Retina (tissue), 1 donor: ENCODE measurements at places on chromosomes 7 and 10.
A peak's percentile ranks its signal among the peaks of the same experiment; 100 is the strongest.

GRCh38 chr7:29292886-29293658, 98.5 kb downstream of the CHN2 start:
- DNase-seq: no peak

GRCh38 chr7:158377800-158378623, 209.6 kb downstream of the PTPRN2 start:
- no peak for DNase-seq

DNA sequence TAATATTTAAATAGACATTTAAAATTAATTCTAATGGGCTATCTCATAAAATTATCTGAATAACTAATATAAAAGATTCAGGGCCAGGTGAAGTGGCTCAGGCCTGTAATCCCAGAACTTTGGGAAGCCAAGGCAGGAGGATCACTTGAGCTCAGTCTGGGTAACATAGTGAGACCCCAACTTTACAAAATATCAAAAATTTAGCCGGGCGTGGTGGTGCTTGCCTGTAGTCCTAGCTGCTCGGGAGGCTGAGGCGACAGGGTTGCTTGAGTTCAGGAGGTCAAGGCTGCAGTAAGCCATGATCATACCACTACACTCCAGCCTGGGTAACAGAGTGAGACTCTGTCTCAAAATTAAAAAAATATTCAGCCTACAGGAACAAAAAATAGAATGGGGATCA, 12.5 kb downstream of the NOBOX start:
- peak; percentile 15 for DNase-seq

DNA sequence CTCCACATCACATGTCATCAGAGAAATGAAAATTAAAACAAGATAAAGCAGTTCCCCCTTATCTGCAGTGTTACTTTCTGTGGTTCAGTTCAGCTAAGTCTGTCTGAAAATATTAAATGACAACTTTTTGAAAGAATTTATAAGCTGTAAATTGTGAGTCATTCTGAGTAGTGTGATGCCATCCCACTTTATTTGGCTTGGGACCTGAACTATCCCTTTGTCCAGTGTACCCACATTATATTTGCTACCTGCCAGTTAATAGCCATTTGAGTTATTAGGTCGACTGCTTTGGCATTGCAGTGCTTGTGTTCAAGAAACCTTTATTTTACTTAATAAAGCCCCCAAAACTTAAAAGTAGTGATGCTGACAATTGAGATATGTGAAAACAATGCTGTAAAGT, 804.2 kb downstream of the ANKRD7 start:
- no peak for DNase-seq

- DNase-seq: no peak
Observed at GRCh38 chr7:100893910-100894721, 1.6 kb downstream of the ACHE start.

DNA sequence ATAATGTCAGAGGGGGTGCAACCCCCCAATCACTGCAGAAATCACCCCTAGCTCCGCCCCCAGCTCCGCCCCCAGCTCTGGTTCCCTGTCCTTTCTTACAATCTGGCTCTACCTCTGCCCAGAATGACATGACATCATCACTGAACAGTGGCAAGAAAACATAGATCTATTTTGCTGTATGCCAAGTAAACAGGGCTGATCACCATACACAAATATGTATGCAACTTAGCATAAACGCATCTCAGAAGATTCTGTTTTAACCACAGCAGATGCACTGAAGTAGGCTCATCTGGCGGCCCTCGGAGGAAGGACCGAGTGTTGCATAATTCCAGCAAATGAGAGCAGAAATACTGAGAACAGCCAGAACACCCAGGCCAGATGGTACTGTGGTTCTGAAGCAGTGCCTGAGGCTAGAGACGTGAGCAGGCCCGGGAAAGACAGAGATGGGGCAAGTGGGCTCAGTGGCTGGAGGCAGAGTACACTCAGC, 293.3 kb upstream of the KLF14 start:
- DNase-seq: no peak

DNA sequence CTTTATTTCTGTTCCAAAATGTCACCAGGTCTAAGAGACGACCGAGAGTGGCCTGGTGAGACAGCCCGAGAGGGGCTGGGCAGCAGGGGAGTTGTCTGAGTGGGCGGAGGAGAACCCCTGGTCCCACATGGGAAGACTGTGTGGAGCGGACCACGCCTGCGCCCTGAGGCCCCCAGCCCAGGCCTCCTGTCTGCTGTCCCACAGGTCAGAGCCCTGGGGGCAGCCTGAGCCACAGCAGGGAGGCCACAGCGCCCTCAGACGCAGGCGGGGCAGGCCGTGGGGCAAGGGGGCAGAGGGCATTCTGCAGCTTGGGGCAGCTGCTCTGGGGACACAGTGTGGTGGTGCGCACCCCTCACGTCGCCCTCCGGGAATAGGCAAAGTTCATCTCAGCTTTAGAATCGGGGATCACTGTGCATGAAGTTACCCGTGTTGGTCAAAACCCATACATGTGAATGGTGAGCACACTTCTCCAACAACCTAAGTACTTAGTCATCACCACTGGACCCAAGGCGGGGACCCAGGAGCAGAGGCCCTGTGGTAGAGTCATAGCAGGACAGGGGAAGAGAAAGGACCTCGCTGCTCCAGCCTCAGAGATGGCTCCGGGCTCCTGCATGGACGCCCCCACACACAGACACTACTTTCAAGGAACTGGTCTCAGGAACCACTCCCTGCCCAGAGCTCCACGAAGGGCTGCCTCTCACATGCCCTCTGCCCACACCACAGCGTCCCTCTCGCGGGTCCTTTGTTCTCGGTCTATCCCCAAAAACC, 214.7 kb downstream of the ELFN1 start:
- DNase-seq: no peak

DNA sequence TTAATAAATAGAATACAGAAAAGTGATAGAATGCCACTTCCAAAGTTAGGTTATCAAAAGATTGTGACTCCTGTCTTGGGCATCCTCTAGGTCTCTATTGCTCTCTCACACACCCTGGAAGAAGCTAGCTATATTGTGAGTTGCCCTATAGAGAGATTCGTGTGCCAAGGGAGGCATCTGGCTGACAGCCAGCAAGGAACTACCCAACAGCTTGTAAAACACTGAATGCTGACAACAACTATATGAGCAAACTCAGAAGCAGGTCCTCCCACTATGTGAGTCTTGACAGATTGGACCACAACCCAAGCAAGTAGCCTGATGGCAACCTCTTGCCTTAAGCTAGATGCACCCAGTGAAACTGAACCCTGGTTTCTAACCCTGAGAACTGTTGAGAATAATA, 55.7 kb upstream of the CDK14 start:
- DNase-seq: no peak

DNA sequence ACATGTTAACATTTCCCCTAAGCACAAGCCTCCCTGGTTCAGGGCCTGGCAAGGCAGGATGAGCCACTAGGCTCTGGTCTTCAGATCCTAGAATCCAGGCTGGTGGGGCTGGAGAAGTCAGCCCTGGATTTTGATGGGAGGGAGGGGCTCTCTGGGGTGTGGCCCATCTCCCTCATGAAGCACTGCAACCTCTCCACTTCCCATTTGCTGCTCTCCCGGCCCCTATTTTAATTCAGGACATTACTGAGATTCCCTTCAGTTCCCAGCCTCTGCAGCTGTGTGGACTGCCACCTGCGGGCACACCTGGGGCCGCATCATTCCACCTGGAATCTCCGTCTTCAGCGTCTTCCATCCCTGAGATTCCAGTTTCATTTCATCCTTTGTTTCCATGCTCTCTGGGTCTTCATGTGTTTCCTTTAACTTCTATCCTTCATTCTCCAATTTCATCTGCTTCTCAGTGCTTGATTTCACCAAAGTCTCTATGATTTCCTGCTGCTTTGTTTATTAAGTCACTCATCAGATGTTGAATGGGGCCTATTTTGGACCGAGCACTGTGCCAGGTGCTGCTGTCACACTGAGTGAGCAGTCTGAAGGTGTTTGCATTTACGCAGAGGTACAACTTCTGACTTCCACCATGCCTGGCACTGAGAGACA, 253.6 kb downstream of the WDR37 start:
- no peak for DNase-seq

DNA sequence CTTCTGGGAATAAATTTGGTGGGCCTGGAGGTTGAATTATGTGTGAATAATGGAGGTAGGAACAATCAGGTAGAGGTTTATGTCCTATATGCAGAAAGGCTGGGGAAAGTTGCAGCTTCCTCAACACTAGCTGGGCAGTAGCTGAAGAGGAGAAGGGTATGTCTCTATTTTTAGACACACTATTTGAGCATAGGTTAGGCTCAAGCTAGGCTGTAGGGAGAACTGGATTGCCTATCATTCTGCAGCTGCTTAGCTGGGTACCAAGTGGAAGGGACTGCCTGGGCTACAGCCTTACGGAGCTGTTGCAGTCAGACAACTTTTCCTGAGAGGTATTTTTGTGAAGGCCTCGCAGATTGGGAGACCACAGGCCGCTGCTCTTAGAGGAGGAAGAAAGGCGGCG, 67.9 kb downstream of the DENND11 start:
- no peak for DNase-seq

DNA sequence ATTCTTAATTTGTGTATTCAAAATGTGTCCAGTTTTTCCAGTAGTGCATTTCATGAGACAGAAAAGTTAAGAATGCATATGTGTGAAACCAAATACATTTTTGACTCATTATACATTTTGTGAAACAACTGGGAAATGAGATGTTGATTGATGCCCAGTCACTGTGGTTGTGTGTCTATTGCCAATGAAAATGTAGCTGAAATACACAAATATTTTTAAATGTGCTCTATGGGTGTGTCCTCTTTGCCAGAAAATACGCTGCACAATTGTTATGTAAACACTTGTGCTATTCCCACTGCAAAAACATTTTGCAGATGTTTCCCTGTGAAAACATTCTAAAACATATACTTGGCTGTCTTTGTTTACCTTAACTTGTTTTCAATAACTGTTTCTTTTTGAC, 395.2 kb downstream of the TFEC start:
- DNase-seq: no peak

DNA sequence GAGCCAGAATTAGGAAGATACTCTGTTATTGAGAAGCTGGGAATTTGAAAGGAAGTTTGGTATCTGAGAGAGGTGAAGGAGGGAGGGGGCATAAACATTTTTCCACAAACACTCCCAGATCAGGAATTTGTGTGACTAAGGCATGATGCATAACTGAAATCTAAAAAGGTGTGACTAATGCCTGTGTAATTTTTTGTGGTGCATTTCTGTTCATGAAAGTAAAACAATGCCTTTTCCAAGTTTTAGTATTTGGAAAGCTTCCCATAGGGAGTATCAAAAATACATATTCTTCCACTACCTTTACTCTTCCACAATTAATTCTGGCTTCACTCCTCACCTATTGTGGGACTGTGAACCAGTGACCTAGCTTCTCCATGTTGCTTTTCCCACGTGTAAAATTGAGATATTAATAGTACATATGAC, 56.4 kb upstream of the CAV2 start:
- no peak for DNase-seq

DNA sequence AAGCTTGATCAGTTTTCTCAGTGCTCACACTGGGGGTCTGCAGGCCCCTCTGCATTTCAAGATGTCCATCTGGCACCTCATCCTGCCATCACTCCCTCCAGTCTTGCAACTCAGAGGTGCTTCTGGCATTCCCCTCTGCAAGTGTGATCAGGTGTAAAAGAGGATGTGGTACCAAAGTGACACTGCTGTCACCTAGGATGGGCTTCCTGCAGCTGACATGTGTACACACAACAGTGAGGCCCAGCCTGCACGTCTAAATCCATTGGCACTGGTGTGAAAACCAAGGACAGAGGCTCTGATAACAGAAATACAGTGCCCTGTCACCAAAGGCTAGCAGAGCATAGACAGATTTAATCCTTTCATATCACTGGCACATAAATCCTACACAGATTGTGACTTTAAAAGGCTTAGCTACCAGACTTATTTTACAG, 162.5 kb upstream of the CELF2 start:
- peak; percentile 42 for DNase-seq

- peak; percentile 6 for DNase-seq
Observed at GRCh38 chr7:81562581-81562980, 207.3 kb downstream of the HGF start.

DNA sequence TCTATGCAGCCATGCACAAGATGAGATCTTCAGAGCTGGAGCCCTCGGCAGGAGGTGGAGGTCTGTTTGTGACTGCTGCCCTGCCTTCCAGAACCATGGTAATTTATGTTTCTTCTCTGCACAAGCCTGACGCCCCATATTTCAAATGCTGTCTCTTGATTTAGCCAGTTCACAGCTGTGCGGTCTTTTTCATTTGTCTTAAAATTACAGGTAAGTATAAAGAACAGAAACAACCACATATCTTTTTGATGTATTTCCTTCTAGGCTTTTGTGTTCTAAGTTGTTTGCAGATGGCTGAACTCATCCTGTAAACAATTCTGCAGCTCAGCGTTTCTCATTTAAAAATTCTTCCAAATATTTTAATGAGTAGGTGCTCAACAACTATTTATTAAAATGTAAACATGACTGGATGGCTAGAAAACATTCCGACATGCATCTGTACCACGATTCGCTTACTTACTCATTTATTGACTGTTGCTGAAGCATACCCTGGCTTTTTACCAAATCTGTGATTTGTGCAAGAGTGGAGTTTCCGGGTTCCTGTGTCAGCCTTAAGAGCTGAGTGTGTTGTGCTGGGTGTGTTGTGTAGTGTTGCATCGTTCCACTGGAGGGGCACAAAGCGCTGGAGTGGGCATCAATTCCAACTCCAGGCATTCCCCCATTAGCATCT, 58.9 kb downstream of the PIP4K2A start:
- DNase-seq: no peak

DNA sequence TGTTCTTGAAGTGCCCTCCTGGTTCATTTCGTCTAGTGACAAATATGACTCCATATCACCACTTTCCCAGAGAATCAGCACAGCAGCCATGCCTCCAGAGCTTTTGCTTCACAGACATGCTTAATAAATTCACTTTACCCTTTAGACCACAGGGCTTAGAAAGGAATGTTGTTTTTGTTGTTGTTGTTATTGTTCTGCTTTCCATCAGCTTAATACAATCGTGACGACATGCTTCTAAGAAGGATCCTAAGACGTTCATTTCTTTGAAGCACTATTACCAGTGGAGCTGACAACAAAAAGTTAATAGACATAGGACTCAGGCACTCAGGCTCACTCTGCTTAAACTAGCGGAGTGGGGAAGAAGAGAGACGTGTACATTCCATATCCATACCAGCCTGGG, 418.6 kb downstream of the KCNMA1 start:
- no peak for DNase-seq

DNA sequence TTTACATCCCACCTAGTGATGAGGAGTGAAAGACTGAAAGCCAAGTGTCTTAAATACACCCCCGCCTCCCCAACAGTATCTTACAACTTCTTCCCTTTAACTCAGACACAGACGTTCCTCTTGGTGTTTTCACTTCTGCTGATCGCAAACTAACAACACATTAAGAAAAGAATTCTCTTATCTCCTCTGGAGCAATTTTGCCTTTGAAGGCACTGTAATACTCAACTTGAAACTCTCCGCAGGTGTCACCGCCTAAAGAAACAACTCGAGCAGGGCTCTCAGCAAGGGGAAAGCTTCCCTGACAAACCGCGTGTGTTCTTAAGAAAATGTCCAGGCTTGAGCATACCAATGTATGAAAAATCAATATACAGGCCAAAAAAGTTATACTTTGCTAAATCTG, 452 bp downstream of the SEMA3C start:
- DNase-seq: no peak

- no peak for DNase-seq
Observed at GRCh38 chr7:90721869-90722431, 125.8 kb downstream of the CDK14 start.
